ENCODE measurements at places on chromosomes 7 and 10. TPM values are rescaled to one million over a fixed set of nuclear protein-coding genes. Genes with fewer than 3 reads are reported as not detected.

DNA sequence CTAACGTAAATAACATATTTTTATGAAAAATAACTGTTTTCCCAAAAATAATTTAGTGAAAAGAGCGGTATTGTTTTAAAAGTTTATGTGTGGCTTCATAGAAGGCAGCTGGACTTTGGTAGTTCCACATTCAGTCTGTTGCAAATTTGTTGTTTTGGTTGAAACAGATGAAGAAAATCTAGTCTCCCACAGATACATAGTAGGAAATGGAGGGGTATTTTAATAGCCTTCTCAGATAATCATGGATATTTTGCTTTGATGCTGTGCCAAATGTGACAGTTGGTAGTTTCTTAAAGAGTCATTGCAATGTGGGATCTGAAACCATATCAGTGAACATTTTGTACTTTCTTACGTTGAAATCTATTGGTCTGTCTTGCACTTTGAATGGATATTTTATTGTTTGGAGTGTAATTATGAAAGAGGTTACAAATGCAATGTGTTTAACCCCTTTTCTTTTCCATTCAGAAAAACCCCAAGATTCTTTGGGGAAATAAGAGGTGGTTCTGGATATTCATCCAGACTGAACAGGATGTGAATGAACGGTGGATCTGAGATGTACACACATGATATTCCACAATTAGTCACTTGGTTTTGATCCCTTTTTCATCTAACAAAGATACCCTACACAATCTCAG is 10.4 kb downstream of the ZNF365 start:
- DNase-seq = no peak

DNA sequence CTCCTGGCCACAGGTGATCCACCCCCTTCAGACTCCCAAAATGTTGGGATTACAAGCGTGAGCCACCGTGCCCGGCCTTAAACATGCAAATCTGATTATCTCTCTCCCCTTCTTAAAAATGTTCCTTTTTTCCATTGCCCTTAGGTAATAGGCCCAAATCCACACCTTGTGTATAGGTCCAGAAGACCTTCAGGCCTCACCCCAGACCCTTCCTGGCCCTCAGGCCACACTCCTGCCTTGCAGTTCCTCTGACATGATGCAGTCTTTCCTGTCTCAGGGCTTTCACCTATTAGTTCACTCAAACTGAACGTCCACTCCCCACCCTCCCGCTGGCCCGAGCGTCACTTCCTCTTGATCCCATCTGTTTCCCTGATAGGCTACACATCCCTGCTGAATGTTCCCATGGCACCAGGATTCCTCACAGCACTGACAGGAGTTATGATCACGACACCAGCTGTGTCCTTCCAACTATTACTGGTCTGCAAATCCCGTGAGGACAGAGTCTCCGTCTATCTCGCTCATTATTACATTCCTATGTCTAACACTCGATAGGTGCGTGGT is 46.4 kb downstream of the DENND2A start:
- DNase-seq = no peak

DNA sequence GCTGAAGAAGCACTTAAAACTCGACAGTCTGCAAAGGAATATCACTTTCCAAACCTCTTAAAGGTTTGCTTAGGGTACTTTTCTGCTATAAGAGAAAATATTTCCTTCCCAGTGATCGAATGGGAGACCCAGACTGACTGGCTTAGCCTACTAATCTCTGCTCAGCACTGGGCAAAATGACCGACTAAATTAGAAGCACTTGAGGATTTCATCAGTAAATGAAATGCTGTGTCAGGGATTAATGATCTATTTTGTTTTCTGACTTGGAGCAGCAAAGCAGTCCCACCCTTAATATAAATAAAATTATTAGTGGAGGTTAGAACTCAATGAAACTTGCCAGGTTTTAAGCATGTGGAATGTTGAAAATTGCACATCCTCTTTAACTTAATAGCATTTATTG is 411.6 kb downstream of the NEBL start:
- DNase-seq = no peak

- no peak for DNase-seq
Measured at GRCh38 chr7:40845943-40846342, 711.1 kb downstream of the SUGCT start.

DNA sequence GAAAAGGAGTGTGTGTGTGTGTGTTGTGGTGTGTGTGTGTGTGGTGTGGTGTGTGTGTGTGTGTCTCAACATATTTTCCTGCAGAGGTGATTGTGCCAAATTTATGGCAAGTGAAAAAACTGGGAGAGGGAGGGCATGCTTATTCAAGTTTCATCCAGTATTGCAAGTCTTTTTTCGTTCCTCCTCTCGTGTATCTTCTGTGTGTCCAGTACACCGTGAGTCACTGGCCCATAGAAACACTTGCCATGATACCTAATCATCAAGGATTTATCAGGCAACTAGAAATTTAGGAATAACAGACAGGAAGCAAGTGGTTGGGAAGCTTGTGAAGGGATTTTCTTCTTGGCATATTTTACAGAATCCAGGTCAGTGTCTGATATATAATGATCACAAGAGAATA is 820.5 kb downstream of the GATA3 start:
- no peak for DNase-seq

GRCh38 chr10:118767297-118768040 is 12.7 kb upstream of the CACUL1 start:
- no peak for DNase-seq

- DNase-seq = no peak
Measured at GRCh38 chr10:61765176-61766087, 102.7 kb downstream of the CABCOCO1 start.

GOLGA7B gene
- total RNA-seq = 10.2 TPM

NEUROD6 gene
- 35.3 TPM for total RNA-seq

LIPN gene
- not detected for total RNA-seq

CRYGN gene
- not detected for total RNA-seq
